ENCODE measurements at places on chromosomes 2 and 18.

- DNase-seq, result no peak
Observed at GRCh38 chr18:2687390-2688001, 32.0 kb downstream of the SMCHD1 start.

- DNase-seq, result no peak
Observed at GRCh38 chr2:48323146-48323545, 206.8 kb upstream of the STON1 start.

GRCh38 chr2:39778775-39779340, at the start of gene THUMPD2:
Gene THUMPD2 (minus strand): TSS chr2:39779258. CDS start chr2:39779239, 19 bp downstream.
- peak; percentile 78 for DNase-seq

DNA sequence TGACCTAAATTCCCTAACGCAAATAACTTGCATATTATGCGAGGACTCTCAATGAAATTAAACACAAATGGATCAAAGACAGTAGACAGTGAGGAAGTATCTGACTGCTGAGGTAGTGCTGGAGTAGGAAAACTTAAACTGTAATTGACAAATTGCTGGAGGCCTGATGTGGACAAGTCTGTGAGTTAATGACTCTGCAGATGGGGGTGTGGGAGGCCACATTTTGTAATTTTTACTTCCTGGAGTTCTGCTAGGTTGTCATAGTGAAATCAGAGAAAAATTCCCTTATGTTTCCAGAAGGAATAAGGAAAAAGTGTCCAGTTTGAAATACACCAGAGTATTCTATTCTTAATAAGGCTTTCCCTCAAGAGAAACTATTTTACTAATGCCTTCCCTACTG, 333.0 kb upstream of the CNTNAP5 start:
- no peak for DNase-seq

GRCh38 chr2:237322564-237322963, 91.4 kb downstream of the COL6A3 start:
- no peak for DNase-seq

GRCh38 chr2:19642501-19642900, 259.3 kb downstream of the TTC32 start:
- DNase-seq, result no peak

- DNase-seq, result no peak
Observed at GRCh38 chr18:37476182-37476581, 89.4 kb downstream of the CELF4 start.

DNA sequence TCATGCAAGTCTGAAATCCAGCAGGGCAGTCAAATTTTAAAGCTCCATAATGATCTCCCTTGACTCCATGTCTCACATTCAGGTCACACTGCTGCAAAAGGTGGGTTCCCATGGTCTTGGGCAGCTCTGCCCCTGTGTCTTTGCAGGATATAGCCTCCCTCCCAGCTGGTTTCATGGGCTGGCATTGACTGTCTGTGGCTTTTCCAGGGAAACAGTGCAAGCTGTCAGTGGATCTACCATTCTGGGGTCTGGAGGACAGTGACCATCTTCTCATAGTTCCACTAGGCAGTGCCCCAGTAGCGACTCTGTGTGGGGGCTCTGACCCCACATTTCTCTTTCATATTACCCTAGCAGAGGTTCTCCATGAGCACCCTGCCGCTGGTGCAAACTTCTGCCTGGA, 220.6 kb upstream of the COPS8 start:
- peak; percentile 25 for DNase-seq

- DNase-seq, result no peak
Observed at GRCh38 chr2:33709951-33710350, 110.9 kb upstream of the FAM98A start.

- no peak for DNase-seq
Observed at GRCh38 chr2:160336635-160337034, 136.6 kb upstream of the ITGB6 start.

DNA sequence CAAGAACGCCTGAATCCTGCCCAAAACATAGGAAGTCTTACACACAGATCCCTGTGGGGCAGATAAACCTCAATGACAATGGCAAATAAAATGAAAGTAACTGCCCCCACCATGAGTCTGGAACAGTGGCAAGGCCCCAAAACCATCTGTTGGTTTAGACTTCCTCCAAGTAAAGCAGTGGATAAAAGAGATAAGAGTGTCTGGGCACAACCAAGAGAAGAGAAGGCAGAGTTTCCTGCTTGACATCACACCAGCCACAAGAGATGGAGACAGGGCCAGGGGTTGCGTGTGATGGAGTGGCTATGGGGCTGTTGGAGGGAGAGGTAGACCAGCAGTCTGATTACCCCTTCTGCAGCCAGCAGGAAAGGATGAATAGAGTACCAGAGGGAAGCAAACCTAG, 212.1 kb upstream of the POU3F3 start:
- no peak for DNase-seq

DNA sequence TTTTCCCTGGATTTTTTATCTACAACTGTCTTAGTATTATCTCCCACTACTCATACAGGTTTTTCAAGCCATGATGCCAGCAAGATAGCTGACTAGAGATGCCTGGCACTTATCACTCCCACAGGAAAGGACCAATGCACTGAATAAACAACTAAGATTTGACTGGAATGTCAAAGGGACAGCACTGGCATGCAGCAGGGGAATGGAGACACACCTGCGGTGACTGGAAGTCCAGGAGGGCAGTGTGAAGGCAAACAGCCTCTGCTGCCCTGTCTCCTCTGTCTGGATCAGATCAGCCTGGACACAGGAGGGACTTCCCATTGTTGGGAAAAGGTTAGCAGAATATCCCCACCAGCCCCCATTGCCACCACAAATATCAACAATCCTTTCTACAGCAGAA, 85.1 kb downstream of the TMEM237 start:
- DNase-seq, result no peak

DNA sequence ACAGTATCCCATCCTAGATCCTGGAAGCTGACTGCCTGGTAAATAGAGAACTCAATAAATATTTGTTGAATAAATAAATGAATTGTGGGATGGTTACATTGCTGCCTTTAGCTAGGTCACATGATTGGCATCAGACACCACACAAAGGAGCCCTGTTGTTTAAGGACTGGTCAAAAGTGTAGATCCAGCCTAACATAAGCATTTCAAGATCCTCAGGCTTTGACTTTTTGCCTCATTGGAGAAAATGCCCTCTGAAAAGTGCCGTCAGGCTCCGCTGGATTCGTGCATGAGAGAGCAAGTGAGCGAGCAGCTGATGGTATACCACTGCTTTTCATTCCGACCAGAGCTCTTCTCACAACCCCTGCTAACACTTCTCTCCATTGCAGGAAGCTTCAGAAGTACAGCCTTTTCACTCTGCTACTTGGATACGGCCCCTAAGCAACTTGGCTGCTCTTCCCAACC, 1.3 kb upstream of the ZNF24 start:
- no peak for DNase-seq

DNA sequence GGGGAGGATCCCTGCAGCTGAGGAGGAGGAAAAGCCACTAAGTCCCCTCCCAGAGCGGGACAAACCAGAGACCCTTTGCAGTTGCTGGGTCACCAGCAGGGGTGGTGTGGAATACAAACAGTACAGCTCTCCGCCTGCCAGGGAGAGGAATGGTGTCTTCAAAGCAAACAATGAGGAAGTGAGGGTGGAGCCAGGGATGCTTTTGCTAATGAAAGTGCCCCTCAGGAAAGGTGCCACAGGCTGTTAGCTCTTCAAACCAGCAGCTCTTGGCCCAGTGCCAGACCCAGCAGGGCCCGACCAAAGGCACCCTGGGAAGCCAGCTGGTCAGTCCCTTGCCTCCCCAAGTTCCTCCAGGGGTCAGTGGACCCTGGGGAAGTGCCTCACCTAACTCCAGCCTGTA, 102.8 kb downstream of the HIBCH start:
- no peak for DNase-seq

DNA sequence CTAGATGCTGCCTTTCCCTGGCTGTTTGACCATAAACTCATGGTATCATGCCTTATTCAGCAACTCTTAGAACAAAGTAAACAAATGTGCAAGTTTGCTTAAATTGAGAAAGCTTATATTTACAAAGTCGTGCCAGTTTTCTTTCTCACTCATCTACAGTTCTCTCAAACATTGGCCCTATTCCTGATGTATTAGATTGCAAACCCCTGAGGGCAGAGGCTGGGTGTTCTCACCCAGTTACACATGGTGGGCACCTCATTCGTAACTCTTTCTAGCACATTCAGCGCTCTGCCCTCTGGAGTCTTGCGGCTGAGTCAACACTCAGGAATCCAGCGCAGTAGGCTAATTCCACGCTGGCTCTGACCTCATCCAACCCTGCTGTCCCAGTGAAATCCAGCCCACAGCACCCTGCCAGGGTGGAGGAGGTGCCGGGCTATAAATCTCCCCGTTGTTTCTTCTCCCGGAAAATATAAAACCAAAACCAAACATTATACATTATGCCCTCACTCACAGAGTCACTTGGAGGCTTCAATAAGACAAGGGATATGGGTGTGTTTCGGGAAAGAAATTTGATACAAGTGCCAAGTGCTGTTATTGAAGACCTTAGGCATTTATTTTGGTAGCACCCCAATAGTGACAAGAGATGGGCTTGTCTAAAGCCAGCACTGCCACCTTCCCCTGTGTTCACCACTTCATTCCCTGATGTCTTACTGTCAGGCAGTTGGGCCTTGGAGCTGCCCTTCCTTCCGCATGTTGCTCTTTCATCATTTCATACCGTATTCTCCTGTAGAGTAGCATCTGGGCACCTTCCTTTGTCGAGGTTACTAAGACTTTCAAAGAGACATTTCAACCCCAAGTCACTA, 287.4 kb downstream of the PRKCE start:
- peak; percentile 63 for DNase-seq

DNA sequence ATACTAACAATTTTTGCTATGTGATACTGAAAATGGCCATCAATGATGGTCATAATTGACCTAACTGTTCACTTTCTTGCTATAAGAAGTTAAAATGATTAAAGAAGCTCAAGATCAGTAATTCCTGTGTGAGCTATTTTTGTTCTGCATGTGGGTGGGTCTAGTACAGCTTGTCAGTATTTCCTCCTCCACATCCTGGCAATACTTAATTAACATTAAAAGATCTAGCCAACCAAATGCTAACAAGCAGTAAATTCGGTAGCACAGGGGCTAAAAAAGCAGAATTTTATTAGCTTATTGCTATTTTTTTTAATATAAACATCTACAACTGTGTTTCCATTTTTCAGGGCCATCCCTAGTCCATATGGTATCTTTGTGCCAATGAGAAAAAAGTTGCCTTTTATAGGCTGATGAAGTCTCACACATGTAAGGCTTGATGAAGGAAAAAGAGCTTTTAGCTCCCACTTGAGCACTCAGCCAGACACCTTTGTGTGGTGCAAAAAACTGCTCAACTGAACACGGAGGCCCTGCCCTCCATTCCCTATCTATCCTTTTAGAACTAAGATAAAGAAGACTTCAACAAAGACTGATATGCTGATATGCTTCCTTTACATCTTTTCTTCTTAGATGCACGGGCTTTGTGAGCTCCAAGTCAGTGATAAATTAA, 4.9 kb upstream of the PNO1 start:
- DNase-seq, result no peak

GRCh38 chr18:7630731-7631442, 63.8 kb downstream of the PTPRM start:
- DNase-seq, result no peak

DNA sequence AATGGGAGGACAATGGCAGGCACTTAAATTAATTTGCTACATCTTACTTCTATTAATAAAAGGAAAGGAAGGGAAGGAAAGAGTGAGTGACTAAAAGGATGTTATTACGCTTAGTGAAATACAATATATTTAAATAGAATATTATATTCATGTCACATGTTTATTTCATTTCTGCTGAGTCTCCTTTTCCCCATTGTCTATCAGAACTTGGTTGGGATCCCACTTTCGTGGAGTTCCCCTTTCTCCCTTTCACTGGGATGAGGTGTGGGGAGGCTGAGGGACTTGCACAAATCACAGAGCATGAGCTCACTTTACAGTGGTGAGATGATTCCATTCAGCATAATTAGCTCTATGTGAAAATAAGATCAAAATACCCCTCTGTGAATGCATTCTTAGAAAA, 730.6 kb downstream of the TSN start:
- no peak for DNase-seq

- no peak for DNase-seq
Observed at GRCh38 chr2:28413152-28413898, 20.7 kb downstream of the FOSL2 start.

DNA sequence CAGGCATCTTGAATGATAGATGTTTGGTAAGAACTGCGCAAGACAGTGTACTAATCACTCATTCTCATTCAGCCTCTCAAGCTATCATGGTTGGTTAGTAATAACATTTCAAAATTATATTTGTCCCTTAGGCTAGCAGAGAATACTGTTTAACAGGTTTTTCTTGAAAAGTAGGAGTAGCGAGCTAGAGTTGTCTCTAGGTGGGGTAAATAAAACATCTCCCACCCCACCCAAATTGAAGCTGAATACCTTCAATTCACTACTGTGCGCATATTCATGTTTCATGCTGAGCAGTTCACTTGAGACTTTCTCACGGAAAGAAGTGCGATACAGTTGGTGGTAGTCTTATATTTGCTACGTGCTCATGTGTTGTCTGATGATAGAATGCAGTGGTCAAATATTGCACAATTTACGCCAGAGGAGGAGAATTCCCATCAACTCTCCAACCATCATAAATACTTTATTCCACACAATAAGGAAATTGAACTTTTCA, 49.3 kb downstream of the NEDD4L start:
- no peak for DNase-seq

DNA sequence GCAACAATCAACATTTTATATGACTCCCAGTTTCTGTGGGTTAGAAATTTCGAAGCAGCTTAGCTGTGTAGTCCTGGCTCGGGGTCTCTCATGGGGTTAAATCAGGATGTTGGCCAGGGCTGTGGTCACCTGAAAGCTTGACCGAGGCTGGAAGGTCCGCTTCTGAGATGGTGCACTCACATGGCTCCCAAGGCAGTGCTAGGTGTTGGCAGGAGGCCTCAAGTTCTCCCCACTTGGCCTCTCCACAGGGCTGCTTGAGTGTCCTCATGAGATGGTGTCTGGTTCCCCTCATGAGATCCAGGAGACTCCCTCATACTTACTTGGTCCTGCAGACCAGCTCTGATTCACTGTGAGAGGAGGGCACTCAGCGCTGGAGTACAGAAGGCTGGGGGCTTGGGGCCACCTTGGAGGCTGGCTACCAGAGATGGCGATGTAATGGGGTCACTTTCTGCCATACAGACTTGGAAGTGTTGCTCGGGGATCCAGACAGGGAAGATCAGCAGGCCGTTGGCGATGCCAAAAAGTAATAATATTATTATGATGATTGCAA, 98.8 kb downstream of the INHBB start:
- DNase-seq, result no peak

DNA sequence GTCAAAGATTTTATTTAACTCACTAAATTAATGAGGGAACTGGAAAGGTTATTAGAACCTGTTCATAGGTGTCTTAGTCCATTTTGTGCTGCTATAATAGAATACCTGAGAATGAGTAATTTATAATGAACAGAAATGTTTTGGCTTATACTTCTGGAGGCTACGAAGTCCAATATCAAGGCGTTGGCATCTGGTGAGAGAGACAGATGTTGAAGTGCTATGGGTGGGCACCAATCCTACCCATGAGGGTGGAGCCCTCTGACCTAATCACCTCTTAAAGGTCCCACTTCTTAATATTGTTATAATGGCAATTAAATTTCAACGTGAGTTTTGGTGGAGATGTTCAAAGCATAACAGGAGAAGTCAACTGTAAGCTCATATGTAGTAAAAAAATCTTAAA, 5.1 kb downstream of the RPIA start:
- DNase-seq, result no peak

All from tibial artery (tissue), 4 donors.